ENCODE measurements at places on chromosomes 7 and 10. TPM values are rescaled to one million over a fixed set of nuclear protein-coding genes. Genes with fewer than 3 reads are reported as not detected.

The ADAM8 gene
- 2.2 TPM for polyA plus RNA-seq

- no peak for DNase-seq
Measured at GRCh38 chr7:47338026-47338425, 243.9 kb downstream of the TNS3 start.

The VKORC1L1 gene
- polyA plus RNA-seq, result 39.8 TPM

The UPF2 gene
- polyA plus RNA-seq, result 32.0 TPM

DNA sequence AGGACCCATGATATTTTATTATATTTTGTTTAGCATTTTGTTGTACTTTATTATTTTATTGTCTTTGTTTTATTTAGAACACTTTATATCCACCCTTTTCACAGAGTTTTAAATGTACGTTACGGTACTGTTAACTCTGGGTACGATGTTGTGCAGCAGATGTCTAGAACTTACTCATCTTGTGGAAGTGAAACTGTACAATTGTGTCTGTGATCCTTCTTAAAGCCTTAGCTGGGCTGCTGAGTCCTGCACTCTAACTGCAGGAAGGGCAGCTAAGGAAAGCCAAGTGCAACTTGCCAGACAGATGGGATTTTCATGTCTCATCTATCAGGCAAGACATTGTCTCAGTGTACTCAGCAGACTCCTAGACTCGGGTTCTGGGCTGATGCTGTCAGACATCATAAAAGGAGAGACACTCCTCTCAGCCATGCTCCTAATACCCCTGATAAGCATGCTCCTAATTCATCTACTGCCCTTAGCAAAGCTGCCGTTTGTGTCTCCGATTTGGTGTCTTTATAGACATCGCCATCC, 14.6 kb upstream of the INSYN2A start:
- DNase-seq, result no peak

The SP8 gene
- not detected for polyA plus RNA-seq

DNA sequence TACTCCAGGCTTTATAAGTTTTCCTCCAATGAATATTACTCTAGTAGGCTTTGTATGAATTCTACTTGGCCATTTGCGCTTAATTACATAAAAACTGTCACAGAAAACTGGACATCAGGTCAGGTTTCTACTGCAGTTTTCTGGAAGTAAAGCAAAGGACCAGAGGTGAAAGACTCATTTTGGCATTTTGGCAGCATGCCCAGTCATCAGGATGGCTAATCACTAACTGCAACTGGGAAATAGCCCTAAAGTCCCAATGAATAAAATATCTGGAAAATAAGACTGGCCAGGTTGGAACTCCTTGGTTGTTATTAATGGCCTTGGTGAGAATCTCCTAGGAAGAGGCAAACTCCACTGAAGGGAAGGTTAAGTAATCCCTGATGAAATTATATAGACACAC, 75.5 kb downstream of the COPG2 start:
- no peak for DNase-seq

The AGAP9 gene
- 9.9 TPM for polyA plus RNA-seq

The MSS51 gene
- 1.6 TPM for polyA plus RNA-seq

The C10orf67 gene
- polyA plus RNA-seq, result 2.4 TPM

- DNase-seq, result no peak
Measured at GRCh38 chr7:78634093-78634492, 819.4 kb downstream of the MAGI2 start.

- DNase-seq, result no peak
Measured at GRCh38 chr7:77525231-77525630, 11.9 kb upstream of the PTPN12 start.

DNA sequence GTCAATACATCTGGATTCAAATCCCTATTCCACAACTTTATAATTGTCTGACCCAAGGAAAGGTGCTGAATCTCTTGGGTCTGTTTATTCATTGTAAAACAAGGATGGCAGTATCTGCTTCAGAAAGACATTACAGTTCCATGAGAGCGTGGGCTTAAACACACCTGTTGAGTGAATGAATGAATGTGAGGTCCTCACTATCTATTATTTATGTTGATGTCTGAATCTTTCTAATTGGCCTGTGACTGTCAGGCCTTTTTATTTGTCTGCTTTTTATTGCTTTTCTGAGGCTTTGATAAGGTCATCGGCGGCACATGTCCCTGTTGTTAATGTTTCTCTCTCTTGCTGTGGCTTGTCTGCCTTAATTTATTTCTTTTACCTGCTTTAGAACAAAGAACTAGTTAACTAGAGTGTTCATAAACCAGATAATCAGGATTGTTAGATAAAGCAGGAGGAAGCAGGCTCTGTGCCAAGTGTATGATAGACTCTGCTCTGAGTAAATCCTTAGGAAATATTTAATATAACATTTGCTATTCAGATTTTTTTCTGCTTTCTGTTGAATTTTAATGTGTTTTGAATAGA, 42.3 kb upstream of the CYCS start:
- DNase-seq, result no peak

- DNase-seq, result no peak
Measured at GRCh38 chr10:44035474-44036197, 349.3 kb downstream of the CXCL12 start.

The DYDC2 gene
- 2.4 TPM for polyA plus RNA-seq

DNA sequence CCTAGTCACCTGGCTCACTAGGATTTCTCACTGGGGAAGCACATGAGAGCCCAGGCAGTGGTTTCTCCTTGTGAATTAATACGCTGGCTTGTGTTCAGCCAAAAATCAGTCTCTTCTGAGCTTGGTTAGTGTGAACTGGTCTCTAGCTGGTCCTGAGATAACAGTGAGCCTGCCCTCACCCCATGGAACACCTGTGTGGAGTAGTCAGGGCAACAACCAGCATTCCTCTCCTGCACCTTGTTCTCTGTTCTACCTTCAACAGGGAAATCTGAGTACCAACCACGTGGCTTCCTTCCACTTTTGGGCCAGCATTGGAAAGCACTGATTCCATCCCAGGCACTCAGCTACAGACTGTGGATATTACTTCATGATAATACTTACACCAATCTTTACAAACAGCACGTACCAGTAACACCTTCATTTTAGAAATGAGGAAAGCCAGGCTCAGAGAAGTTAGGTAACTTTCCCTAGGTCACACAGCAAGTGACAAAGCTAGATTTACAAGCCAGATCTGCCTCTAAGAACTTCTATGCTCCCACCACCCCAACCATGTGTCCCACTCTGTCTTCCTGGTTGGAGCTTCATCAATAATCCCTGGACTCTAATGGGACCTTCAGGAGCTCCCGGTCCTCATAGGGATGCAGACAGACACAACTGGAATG, 106.6 kb downstream of the GRID1 start:
- DNase-seq, result no peak

GRCh38 chr7:69619635-69620034, 21.4 kb downstream of the AUTS2 start:
- no peak for DNase-seq

The DKK1 gene
- 43.9 TPM for polyA plus RNA-seq

The KEL gene
- polyA plus RNA-seq, result 3.1 TPM

DNA sequence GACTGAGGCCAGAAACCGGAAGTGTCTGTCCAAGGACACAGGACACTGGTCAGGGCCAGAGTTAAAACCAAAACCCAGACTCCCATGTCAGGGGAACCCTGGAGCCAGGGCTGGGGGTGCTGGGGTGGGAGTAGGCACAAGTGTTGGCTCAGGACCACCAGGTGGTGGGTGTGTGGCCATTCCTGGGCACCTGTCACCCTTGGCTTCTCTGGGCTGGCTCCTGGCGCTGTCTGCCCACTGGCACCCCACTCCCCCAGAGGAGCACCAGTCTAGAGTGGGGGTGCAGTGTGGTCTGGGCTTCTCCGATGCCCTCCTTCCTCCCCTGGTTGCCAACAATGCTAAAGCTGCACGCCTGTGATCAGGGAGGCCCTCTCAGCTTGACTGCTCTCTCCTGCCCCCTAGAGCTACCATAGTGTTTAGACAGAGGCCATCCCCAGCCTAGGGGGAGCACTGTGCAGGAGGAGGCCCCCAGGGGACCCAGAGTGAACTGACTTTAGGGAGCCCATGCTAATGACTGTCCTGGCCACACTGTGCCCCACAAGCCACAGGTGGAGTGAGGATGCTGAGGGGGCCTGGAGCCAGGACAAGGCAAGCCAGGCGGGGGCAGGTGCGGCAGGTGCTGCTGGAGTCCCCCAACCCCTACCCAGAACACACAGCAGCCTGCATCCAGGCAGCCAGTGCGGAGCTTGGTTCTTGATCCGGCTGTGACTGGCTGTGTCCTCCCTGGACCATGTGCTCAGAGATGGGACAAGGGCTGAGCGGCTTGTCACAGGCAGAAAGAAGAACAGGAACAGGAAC, 11.0 kb downstream of the RASGEF1A start:
- DNase-seq, result no peak

The PITRM1 gene
- 66.7 TPM for polyA plus RNA-seq

- DNase-seq, result no peak
Measured at GRCh38 chr10:116772909-116773705, 30.7 kb upstream of the HSPA12A start.

The SFRP5 gene
- 0.11 TPM for polyA plus RNA-seq

DNA sequence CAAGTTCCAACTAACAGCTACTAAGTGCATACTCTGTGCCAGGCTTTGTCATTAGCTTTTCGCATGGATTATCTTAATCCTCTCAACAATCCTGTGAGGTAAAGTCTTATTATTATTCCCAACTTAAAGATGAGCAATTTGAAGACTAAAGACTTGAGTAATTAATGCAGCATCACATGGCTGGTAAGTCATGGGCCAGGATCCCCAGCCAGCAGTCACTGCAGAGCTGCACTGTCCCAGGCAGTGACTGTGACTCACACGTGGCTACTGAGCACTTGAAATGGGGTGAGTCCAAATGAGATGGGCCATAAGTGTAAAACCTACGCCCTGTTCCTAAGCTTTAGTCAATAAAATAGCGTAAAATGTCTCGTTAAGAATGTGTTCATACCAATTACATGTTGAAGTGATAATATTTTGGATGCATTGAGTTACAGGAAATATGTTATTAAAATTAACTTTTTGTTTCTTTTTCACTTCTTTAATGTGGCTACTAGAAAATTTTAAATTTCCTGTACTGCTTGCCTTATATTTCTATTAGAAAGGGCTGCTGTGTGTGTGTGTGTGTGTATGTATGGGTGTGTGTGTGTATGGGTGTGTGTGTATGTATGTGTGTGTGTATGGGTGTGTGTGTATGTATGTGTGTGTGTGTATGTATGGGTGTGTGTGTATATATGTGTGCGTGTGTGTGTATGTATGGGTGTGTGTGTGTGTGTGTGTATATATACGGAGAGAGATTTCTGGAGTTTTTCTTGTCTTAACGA, 756.3 kb downstream of the AUTS2 start:
- DNase-seq, result no peak

- no peak for DNase-seq
Measured at GRCh38 chr10:27240212-27241009, at the start of gene ACBD5. ACBD5 (minus strand) TSS chr10:27240797; CDS start chr10:27240688, 109 bp downstream.

GRCh38 chr7:112079673-112080072, 126.5 kb downstream of the DOCK4 start:
- no peak for DNase-seq

GRCh38 chr7:1458683-1459511, at the start of gene MICALL2:
MICALL2 (minus strand) TSS chr7:1459470; CDS start chr7:1459326, 144 bp downstream.
- no peak for DNase-seq

The MOGAT3 gene
- 0.53 TPM for polyA plus RNA-seq

DNA sequence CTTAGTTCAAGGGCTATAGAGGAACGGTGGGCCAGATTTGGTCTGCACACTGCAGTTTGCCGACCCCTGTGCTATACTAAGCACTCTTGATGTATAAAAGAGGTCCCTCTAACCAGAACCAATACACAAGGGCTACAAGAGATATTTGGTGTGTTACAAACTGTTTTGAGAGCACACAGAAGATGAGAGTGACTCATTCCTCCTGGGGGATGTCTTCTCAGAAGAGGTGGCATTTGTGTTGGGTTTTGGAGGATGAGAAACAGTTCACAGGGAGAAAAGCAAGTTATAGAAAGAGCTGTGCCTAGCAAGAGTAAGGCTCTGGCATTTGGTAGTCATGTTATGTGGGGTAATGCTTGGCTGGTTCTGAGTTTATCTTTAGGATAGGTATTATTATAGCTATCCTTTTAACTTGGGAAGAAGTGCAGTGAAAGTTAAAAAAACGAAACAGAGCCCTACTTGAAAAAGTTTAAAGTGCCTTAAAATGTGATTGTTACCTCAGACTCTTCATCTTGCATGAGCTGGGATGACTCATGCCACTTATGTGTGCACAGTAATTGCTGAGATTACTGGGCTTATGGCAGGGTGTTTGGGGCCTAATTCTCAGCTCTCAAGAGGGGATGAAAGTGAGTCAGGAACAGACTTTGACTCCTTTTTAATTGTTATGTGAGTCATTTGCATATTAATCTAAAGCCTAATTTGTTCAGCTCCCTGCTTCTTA, 160.4 kb downstream of the KIF20B start:
- no peak for DNase-seq

- no peak for DNase-seq
Measured at GRCh38 chr7:30683816-30684215, 1.6 kb upstream of the CRHR2 start.

The XPNPEP1 gene
- polyA plus RNA-seq, result 79.5 TPM

The GATA3 gene
- polyA plus RNA-seq, result 93.9 TPM

The LAMB1 gene
- polyA plus RNA-seq, result 680 TPM

GRCh38 chr7:38686888-38687287, 55.7 kb upstream of the AMPH start:
- no peak for DNase-seq

The LRGUK gene
- 2.1 TPM for polyA plus RNA-seq

The TAS2R41 gene
- polyA plus RNA-seq, result not detected

GRCh38 chr7:3043544-3044371, at the start of gene CARD11:
CARD11 (minus strand) TSS chr7:3043867; CDS start chr7:2958506, 85,361 bp downstream.
- no peak for DNase-seq

DNA sequence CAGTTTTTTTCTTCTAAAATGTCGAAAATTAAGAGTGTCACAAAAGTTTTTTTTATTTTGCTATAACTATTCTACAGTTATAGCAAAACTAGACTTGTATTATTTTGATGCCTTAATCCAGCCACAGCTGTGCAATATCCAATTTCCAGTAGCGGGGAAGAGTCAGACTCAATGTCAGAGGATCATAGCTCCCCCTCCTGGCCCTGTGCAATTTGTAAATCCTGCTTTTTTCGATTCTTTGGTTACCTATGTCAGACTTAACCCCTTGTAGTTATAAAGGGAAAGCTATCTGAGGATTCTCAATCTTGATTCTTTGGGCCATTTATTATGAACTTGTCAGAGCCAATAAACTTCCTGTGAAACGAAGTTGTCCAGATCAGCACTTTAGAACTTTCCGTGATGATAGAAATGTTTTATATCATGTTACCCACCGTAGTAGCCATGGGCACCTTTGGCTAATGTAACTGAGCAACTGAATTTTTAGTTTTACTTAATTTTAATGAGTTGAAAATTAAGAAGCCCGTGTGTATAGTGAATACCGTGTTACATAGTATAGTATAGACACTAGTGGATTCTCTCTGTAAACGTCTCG, 87.7 kb upstream of the PRKCQ start:
- peak; percentile 38 for DNase-seq

The TDRD1 gene
- polyA plus RNA-seq, result not detected

The PAX2 gene
- 155 TPM for polyA plus RNA-seq

DNA sequence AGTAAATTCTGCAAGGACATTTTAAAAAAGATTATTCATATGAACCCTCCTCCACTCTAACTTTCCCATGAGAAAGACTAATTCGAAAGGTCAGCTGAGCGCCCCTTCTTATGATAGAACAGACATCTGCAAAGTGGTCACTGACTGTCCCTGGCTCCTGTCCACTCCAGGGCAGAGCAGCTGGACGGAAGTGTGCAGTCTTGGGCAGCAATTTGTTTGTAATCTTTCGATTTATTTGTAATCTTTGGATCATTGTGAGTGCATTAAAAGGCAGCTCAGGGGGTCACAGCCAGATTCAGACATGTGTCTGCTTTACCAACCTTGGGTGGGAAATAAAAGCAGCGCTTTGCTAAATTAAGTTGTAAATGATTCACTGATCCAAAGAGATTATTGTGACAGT, 158.8 kb upstream of the ADARB2 start:
- DNase-seq, result no peak

All from right renal pelvis (tissue), 4 donors.